ENCODE measurements at places on chromosomes 6 and 20.

DNA sequence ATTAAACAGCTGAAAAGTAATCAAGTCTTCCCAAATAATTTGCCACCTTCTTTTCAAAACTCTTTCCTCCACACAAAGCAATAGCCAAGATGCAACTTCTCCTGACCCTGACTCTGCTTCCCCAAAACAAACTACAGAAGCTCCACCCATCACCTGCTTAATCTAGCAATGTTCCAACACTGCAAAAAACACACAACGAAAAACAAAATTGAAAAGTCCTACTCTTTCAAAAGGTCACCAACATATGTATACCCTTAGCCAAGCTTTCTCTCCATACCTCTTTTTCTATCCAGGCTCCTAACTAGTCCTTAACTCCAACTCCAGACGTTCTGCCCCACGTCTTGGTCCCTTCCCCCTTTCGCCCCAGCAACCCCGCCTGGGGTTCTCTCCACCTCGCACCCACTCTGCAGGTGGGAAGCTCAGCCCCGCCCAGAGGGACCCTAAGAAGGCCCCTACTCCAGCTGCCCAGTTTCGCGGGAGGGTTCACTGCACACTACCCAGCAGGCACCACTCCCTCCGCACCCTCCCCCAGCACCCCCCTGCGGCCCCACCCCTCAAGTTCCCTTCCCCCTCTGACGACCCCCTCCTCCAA is 717 bp downstream of the CSNK2A1 start:
- no peak for DNase-seq

DNA sequence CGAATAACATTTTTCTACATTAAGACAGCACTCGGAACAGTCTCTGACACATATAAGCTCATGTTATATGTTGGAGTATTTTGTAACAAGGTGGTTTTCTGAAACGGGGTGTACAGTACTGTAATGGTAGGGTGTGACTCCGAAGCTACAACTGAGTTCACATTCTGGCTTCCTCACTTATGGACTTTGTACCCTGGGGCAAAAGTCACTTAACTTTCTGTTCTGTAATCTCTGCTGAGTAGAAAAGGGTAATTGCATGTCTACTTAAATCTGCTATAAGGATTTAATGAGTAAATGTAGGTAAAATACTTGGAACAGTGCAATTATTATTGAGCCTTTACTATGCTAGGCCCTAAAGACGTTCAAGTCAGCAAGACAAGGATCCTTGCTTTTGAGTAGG is 4.7 kb upstream of the LTV1 start:
- DNase-seq: no peak

DNA sequence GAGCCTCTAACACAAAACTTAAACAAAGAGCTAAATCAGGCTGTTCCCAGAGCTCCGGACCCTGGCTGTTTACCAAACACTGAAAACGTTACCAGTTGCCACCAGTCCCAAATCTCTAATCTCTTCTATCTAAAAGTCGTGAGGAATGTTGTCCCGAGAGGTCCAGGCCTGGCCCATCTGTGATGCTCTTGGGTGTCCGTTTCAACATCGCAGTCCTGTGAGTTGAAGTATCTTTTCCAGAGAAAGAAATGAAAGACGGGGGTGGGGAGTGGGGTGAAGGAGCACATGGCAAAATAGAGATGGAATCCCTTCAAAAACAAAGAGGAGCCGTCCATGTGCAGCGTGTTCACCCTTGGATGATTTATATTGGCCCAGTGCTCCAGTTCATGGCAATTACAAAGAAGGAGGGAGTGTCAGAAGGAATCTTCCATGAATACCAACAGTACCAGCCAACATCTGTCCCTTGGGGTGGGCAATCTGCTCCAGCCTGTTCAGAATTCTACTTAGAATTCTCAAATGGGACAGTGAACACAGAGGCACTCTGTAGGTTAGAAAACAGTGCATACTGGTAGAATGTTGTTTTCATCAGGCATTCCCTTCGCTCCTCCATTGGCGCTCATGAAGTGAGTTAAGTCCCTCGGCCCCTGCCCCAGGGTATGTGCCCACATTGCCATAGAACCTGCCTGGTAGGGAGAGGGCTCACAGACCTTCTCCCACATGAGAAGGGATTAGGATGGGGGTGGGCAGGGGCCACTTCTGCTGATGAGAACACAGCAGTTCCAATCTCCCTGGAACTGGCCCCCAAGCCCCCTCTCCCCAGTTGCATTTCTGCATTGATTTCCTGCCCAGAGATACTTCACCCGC is 112.1 kb downstream of the LY86 start:
- no peak for DNase-seq

DNA sequence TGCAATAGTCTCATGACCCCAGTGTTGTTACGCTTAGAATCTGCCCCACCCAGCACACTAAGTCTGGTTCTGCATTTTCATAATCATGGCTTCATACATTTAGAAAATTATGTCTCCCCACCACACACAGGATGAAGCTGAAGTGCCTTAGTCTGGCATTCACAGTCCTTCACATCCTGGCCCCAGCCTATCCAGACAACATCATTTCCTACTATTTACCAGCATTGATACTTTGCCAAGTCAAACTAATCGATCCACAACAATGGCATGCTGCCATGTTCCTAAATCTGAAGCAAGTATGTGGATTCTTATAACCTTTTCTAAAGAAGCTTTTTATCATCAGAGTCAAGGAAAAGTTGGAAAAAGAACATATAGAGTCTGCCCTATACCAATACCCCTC is 132.4 kb upstream of the FBXL4 start:
- DNase-seq: no peak

DNA sequence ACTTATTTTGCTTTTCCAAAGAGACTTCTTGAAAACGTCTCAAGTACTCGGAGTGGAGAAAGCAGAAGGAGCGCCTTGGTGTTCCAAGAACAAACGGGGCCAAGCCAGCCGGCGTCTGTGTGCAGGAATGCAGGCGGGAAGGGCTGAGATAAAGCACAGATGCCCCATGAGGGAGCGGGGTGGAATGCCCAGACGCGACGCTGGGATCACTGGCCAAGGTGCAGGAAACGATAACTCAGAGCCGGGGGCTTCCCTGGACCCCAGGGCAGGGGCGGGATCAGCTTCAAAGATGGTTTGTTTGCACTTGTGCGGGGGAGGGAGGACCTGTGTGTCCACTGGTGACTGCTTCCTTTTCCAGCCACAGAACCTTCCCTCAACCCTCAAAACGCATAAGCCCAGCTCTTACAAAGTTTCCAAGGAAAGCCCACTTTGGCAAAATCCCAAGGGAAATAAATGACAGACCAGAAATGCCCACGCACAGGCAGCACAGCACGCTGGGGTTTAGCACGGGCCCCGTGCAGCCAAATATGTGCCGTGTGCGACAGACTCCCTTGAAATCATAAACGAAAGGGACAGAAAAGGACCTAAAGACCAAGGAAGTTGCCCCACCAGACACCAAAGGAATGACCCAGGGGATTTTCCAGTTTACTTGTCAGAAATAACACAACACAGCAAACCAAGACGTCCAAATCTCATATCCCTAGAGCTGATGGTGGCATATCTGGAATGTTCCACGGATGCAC is 113.9 kb downstream of the NFATC2 start:
- DNase-seq: no peak

DNA sequence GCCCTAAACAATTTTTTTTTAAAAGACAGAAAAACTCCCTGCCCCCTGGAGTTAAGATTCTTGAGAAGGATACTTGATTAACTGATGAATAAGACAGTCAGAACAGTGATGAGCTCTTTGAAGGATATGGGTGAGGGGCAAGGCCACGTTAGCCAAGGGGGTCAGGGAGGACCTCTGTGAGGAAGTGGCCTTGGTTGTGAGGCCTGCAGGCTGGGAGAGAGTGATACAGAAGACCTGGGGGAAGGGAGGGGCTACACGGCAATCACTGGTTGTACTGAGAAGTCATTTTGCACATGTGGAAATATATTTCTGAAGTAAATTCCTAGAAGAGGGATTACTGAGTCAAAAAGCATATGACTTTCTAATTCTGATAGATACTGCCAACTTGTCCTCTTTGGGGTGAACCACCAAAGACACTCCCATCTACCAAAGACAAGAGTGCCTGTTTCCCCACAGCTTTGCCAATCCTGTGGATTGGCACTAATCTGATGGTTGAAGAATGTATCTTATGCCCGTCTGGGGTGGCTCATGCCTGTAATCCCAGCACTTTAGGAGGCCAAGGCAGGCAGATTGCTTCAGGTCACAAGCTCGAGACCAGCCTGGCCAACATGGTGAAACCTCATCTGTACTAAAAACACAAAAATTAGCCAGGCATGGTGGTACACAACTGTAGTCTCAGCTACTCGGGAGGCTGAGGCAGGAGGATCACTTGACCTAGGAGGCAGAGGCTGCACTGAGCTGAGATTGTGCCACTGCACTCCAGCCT is 22.3 kb upstream of the BCAS4 start:
- DNase-seq: no peak

DNA sequence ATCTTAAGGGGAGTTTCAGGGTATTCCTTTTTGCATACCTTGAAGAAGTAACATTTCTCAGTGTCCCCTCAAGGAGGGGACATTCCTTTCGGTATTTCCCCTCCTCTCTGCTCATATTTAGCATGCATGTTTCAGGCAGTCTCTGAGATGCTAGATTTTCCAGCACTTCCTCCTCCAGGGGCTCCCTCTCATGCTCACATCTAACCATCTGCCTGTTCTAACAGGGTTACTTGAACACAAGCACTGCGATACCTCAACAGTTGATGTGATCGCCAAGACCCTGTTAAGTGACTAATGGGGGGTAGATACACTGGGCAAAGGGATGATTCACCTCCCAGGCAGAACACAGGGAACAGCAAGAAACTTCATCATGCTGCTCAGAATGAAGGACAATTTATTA is 12.9 kb upstream of the MCM3 start:
- no peak for DNase-seq

GRCh38 chr6:108771421-108771820 is 76.8 kb upstream of the ARMC2 start:
- peak; percentile 90 for DNase-seq

DNA sequence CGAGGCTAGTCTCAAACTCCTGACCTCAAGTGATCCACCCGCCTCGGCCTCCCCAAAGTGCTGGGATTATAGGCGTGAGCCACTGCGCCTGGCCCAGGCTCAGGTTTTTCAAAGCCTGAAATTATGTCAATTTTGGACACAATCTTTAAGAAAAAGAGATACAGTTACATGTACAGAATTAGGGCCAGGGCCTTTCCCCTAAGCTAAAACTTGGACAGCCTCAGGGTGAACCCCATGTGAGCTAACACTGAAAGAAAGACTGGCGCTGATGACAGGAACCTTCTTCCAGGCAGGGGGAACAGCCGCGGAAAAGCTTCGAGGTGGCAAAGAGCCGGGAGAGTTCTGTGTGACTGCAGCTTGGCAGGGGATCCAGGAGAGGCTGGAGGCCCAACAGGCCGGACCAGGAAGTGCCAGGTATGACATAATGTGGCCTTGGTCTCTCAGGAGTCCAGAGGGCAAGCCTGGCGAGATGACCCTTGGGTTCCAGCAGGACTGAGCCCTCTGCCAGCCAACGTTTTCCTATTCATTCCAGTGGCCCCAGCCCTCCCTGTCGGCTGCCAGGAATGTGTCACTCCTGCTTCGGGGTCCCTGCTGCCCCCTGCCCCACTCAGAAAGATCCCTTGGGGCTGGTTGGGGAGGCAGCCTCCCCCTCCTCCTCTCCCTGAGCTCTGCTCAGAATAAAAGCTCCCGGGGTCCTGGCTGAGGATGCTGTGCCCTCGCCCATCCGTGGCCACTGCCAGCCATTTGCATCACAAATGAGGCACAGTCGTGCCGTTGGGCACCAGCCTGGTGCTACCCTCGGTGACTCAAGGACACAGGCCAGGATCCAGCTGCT is 37.3 kb downstream of the RBM38 start:
- no peak for DNase-seq

- DNase-seq: no peak
Measured at GRCh38 chr6:8481727-8482126, 46.4 kb upstream of the SLC35B3 start.

DNA sequence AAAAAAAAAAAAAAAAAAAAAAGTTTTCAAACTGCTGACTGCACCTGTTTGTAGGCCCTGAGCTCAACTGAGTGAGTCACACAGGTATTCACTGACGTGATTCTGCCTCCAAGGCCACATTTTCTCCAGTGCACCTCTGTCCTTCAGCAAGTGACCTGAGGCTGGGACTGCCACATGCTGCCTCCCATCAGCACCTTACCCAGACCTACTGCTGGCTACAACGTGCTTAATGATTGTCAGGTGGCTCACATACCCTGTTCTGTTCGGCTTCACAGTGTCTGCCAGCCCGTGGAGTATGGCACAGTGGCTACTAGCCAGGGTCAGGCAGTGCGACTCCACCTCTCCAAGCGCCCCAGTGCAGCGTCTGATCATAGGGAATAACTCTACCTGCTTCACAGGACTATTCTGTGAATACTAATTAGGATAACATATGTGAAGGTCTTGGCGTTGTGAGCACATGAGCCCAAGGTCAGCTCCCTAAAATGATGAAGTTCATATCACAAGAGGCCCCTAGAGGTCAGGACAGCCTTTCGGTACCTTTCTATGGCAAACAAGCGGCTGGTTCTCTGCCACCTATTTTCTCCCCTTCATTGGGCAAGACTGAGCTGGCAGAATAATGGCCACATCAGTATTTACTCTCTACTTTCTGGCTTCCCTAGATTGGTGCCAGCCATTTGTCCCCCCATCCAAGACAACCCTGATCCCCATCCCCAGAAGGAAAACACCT is 28.1 kb downstream of the RIPOR3 start:
- DNase-seq: peak; percentile 17

DNA sequence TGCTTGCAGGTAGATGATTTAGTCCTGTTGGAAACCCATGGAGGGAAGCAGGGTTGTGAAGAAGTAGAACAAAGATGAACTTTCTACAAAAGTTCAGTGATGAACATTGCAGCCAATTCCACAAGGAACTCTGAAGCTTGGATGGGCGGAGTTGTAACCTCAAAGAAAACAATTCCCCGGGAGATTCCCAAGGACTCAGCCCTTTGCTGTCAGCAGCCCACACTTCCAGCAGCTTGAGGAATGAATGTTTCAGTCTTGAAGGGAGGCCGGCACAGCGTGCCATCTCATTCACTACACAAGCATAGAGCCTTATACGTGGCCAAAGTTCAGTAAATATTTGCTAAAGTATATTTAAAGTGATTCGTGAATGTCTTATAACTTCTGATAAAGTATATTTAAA is 269.4 kb downstream of the NKAIN2 start:
- no peak for DNase-seq

GRCh38 chr6:152263582-152263981 is 373.6 kb downstream of the SYNE1 start:
- DNase-seq: no peak

- peak; percentile 46 for DNase-seq
Measured at GRCh38 chr20:14915356-14915755, 577.9 kb upstream of the FLRT3 start.

DNA sequence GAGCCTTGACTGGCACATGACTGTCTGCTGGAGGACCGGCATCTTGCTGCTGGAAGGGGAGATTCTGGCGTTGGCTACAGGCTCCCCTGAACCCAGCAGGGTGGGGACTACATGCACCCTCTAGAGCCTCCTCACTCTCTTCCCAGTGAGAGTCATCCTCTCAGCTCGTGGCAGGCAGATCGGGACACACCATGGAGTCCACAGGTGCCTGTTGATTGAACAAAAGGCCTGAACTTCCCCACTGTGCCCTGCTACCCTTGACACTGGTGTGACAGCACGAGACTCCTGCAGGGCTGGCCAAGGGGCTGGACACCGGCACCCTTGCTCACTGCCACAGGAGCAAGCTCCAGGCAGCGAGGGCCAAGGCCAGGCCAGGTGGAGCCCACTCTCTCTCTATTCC is 8.2 kb downstream of the FRMD1 start:
- no peak for DNase-seq

- no peak for DNase-seq
Measured at GRCh38 chr6:169752074-169752623, 727 bp downstream of the ERMARD start.

Measured in NCI-H446 treated with DMSO at 0.1 percent for 48 hours (cell line).